Lung microvascular endothelial cell (primary cell): ENCODE measurements at places on chromosomes 1 and 21. TPM values are rescaled to one million over a fixed set of nuclear protein-coding genes. Genes with fewer than 3 reads are reported as not detected.

GRCh38 chr1:12811409-12811784 is 19.8 kb downstream of the PRAMEF11 start:
- DNase-seq: no peak

GRCh38 chr1:173224949-173225348 is 17.8 kb upstream of the TNFSF4 start:
- DNase-seq: no peak

GRCh38 chr1:98452162-98452561 is 209.4 kb upstream of the SNX7 start:
- peak; percentile 63 for DNase-seq

DNA sequence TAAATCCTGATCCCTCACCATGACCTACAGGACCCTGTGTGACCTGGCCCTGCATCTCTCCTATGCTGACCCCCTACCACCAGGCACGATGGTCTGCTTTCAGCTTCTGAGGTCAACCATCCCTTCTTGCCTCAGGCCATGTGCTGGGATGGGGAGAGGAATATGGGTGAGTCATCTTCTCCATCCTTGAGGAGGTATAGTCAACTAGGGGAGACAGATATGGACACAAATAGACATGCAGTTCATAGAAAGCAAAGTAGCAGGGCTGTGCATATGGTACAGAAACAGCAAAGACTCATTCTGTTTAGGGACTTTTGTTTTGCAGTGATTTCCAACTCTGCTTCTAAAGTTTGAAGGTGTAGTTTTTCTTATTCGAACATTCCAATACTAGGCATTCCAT is 250.8 kb upstream of the FGGY start:
- peak; percentile 22 for DNase-seq

- no peak for DNase-seq
Observed at GRCh38 chr1:222247811-222248310, 300.0 kb downstream of the HHIPL2 start.

- DNase-seq: peak; percentile 84
Observed at GRCh38 chr1:181251001-181251712, 162.7 kb downstream of the IER5 start.

DNA sequence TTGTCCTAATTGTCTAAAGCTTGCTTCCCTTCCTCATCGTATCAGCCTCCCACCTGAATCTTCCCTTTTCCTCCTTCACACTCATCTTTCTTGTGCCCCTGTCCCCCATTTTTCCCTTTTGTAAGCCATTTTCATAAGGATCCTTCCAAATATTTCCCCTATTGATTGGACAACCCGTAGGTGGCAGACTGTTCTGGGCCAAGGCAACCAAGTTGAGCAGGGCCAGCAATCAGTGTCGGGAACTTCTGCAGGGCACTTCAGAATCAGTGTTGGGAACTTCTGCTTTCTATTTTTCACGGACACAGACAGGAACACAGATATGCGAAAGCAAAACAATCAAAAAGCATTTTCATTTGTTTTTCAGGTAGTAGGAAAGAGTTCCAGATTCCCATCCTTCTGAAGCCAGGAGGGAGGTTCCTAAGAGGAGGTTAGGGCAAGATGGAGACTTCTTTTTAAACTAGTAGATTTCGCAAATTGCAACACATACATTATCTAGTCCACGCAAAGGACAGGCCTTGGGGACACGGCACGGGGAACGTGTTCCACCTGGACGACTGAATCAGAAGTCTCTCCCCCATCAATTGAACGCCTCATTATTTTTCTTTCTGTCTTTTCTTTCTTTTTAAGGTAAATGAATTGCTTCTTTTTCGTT is 691 bp upstream of the MPZL1 start:
- DNase-seq: peak; percentile 63

- DNase-seq: no peak
Observed at GRCh38 chr1:17540255-17541001, 930 bp downstream of the ARHGEF10L start.

DNA sequence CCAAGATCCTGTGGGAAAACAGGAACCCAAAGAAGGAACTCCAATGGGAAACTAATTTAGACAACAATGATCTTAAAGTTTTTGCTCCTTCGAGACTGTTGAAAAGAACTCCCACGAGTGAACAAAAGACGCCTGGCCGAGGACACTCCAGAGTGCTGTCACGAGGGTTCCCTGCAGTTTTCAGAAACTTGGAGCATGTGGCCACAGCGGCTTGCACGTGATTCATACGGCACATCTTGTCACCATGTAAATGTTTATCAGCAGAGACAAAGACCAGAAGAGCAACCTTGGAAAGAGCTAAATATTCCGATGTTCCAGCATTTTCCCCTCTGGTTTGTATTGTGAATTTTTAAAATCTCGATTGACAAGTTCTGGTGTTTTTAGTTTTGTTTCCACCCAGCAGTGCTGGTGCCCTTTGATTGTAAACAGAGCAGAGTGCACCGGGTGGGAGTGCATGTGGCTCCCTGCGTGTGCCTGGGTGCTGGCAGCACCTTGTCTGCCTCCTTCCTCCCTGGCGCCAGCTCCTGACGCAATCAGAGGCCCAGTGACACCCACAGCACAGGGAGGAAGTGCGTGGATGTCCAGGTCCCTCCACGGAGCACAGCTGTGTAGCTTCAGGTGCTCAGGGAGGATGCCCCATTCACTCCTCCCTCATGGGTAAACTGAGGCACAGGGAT is 23.0 kb downstream of the LRRC3 start:
- no peak for DNase-seq

DNA sequence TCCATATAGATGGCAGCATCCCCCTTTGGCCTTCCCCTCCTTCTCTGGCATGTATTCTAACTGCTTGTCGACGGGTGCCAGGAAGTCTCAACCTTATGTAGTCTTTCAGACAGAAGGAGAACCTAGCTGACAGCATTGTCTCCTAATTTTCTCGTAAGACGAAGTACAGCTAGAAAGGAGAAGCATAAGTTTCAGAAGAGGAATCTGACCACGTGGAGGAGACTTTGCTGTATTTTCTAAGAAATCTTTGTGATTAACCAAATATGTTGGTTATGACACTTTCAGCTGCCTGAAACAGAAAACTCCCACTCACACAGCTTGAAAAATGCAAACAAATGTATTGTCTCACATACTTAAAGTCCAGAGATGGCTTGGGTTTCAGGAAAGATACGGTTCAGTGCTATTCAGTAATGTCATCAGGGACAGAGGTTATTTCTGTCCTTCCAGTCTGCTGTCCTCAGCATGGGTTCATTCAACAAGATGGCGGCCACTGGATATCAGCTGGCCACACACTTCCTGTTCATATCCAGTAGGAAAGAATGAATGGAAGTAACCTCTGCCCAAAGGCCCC is 109.5 kb upstream of the ZNF648 start:
- peak; percentile 83 for DNase-seq

DNA sequence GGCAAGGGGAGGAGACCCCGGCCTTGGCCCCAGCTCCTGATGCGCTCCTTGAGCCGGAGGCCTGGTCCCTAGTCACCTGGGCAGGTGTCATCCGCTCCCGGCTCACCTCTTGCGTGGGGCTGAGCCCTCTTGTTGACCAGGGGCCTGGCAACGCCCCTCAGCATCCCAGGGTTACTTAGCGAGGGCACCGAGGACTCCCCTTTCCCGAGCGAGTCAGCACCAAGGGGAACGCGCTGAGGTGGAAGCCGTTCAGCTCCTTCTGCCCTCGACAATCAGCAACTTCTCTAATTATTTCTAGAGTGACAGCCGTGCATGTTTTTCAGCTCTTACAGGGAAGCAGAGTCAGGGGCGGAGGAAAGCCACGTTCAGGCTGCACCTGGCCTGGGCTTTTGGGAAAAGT is 522 bp downstream of the SLC45A1 start:
- no peak for DNase-seq

DNA sequence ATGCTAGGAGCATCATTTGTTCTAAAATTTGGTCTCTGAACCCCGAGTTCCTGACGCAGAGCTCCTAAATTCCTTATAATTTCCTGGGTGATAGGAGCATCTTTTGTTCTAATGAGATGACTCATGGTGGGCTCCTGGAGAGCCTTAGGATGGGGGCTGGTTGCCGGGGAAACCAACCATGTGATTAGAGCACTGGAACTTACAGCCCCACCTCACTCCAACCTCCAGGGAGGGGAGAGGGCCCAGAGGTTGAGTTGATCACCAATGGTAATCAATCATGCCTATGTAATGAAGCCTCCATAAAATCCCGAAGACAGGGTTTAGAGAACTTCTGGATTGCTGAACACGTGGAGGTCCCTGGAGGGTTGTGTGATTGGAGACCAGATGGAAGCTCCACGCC is 7.7 kb downstream of the SHISAL2A start:
- no peak for DNase-seq

DNA sequence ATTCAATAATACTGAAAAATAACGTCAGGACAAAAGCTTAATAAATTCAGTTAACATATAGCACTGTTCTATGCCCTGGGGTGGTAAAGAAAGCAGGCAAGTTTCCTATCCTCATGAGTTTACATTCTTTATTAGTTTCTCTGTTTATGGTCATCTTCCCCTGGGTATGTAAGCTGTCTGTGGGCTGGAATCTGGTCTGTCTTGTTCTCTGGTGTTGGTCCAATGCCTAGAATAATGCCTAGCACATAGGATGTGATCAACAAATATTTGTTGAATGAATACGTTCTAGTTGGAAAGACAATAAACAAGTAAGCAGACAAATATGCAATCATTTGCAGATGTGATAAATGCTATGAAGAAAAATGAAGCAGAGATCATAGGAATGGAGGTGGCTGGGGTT is 7.2 kb upstream of the IGSF3 start:
- no peak for DNase-seq

GRCh38 chr1:225004396-225004795 is 74.9 kb downstream of the DNAH14 start:
- DNase-seq: no peak

DNA sequence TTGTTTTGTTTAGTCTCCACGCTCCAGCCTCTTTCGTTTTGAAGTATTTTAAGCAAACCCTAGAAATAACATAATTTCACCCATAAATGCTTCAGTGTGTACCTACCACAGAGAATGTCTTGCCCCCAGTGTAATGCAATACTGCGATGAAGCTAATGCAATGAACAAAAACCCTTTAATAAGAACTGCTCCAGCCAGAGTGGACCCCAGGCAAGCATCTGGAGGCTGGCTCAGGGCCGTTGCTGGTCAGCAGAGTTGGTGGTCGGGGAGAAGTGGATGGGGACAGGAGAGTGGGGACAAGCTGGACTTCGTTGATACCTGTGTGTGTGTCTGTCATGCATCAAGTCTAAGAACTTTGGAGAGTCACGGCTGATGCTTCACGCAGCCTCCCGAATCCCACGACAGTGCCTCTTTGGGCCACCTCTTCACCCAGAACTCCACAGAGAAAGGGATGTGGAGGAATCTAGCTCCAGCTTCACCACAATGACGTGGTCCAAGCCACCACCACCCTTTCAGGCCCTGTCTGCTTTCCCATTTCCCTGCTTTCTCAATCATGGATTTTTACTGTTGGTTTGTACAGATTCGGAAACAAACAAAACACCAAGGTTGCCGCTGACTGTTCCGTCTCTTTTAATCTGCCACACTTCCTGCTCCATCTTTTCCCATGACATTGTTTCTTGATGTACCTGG is 108.6 kb upstream of the ERRFI1 start:
- no peak for DNase-seq

DNA sequence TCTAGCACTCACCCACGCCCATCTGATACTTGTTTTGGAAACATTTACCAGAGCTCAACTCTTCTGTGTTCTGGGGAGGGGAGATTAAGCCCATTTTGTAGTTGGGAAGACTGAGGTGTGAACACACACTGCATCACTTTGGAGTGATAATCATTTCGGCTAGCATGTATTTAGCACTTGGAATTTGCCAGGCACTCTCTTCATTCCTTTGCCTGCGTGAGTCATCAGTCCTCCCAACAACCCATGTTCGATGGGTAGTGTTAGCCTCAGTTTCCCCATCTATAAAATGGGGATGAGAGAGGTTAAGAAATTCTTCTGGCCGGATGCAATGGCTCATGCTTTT is 182.8 kb upstream of the TMEM51 start:
- no peak for DNase-seq

DNA sequence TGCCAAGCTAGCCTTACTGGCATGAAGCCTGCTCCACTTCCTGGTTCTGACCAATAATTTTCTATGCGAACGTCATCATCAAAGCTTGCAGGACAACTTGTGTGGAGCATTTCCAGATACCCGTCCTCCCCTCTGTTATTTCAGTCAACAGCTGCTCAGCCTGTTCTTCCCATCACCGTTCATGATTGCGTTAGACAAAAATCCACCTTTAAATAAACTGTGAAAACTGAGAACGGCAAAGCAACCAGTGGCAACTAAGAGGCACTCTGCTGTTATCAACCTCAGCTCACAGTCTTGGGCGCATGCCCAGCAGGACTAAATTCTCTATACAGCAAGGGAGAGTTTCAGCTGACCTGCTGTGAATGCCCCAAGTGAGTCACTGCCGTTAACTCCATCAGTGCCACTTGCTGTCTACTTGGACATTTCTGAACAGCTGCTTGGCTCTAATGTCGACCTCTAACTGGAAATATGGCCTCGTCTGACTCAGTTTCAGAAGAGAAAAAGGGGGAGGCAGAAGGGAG is 207.4 kb upstream of the RUNX1 start:
- peak; percentile 98 for DNase-seq

DNA sequence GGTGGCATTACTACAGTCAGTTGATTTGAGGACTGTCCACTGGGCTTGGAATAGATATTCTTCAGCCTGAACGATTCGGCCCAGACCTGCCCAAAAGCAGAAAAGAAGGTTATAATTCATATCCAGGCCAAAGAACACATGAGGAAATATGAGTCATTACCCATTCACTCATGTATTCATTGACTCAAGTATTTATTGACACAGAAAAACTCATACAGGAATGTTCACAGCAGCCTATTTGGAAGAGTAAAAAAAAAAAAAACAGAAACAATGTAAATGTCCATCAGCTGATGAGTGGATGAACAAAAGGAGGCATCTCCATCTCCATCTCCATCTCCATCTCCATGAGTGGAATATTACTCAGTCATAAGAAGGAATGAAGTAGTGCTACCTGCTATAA is 15.9 kb downstream of the ZMYND12 start:
- peak; percentile 84 for DNase-seq

- DNase-seq: no peak
Observed at GRCh38 chr1:162398999-162399580, 12.8 kb downstream of the SH2D1B start.

GRCh38 chr21:24076179-24076578 is 1531.1 kb downstream of the MRPL39 start:
- DNase-seq: no peak

Gene LRRIQ3
- total RNA-seq: under 0.01 and 0.22 TPM in 2 replicates

Gene TPTE
- not detected in 2 replicates for total RNA-seq

Gene CFAP410
- total RNA-seq: 3.7 and 4.8 TPM in 2 replicates

Gene CCDC24
- total RNA-seq: 0.65 and 0.79 TPM in 2 replicates

Gene RGS5
- total RNA-seq: 6.0 and 70.6 TPM in 2 replicates

Gene FCRLB
- 0.20 and 0.44 TPM in 2 replicates for total RNA-seq

Gene BTBD19
- 4.4 and 6.0 TPM in 2 replicates for total RNA-seq

Gene AHDC1
- total RNA-seq: 5.0 and 6.7 TPM in 2 replicates

Gene TFAP2E
- under 0.01 TPM in 2 replicates for total RNA-seq

Gene C4BPA
- total RNA-seq: not detected in 2 replicates

Gene KCNA10
- total RNA-seq: not detected in 2 replicates

Gene PPFIA4
- under 0.01 TPM in 2 replicates for total RNA-seq
